ENCODE measurements at places on chromosomes 16 and 17. TPM values are rescaled to one million over a fixed set of nuclear protein-coding genes. Genes with fewer than 3 reads are reported as not detected.

GRCh38 chr16:21339941-21340340 lies 61.9 kb upstream of the CRYM start:
- no peaks in the 10 kb centered on the region for H3K4me1 ChIP-seq
- no peak overlapping the region for H3K27ac ChIP-seq
- DNase-seq: no peak
- no peaks in the 10 kb centered on the region for H3K36me3 ChIP-seq
- H3K4me3 ChIP-seq: no peak overlapping the region

Gene JPH3
- 0.08 TPM for total RNA-seq

DNA sequence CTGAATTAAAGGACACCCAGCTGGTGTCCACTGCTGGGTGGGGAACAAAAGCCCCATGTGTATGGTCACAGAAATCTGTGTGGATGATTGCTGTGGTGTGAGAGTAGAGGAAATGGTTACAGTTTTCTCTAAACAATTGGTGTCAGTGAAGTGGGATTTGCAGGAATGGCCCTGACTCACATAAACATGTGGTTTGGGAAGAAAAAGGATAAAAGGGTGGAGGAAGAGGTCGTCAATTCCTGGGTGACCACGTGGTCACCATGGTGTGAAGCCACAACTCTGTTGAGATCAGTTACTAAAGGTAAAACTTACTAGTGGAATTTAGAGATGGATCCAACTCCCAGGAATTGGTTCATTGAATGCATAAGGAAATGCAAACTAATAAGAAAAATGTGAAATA lies 3.6 kb upstream of the TUBG2 start:
- no peak for DNase-seq
- no peak overlapping the region for H3K4me3 ChIP-seq
- peaks cover 2% of the 10 kb centered on the region for H3K36me3 ChIP-seq
- H3K27me3 ChIP-seq: peaks cover 34% of the 10 kb centered on the region

DNA sequence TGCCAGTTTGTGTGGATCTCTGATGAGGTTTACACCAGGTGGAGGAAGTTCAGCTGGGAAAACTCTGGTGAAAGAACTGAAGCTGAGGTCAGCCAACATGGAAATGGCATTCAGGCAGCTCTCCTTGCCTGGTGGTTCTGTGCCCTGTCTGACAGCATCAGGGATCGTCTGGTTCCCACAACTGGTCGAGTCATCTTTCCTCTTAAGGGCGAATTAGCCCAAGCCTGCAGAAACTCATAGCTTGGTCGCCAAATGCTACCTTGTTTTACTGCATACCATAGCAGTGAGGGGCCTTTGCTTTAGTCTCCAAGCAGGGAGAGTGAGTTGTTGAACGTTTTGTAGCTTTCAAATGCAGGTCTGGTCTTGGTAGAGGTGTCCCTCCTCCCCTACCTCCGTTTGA lies 7.2 kb downstream of the PLCG2 start:
- DNase-seq: no peak
- H3K4me1 ChIP-seq: no peaks in the 10 kb centered on the region
- no peaks in the 10 kb centered on the region for H3K36me3 ChIP-seq
- peaks cover 26% of the 10 kb centered on the region for H3K27me3 ChIP-seq

GRCh38 chr17:29256735-29257466 lies 10.2 kb downstream of the CRYBA1 start:
- H3K36me3 ChIP-seq: no peaks in the 10 kb centered on the region
- H3K4me3 ChIP-seq: no peak overlapping the region
- H3K27ac ChIP-seq: peak overlapping the region; percentile 84

Gene ASPSCR1
- total RNA-seq: 40.1 TPM

DNA sequence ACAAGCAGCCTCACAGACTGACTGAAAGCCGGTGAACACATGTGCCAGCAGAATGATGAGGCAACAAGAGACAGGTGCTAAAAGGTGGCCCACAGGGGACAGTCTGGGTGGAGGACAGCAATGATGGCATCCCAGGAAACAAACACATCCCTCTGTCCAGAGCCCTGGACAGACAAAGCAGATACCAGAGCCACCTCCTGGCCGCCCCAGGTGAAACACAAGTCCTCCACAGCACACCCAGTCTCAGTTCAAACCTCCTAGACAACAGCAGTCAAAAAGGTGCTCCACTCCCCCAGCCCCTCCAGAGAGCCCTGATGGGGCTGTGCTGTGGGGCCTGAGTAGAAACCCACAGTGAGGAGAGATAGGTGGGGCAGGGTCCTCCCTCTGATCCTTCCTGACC lies 20.3 kb upstream of the CDH5 start:
- H3K4me3 ChIP-seq: no peak overlapping the region
- H3K36me3 ChIP-seq: no peaks in the 10 kb centered on the region
- H3K27me3 ChIP-seq: peaks cover 79% of the 10 kb centered on the region
- H3K4me1 ChIP-seq: peaks cover 2% of the 10 kb centered on the region
- H3K27ac ChIP-seq: no peak overlapping the region

GRCh38 chr17:7405350-7406234 lies 1.7 kb upstream of the TMEM256 start:
- peaks cover 2% of the 10 kb centered on the region for H3K36me3 ChIP-seq
- peaks cover 25% of the 10 kb centered on the region for H3K4me1 ChIP-seq
- peak overlapping the region; percentile 78 for H3K27ac ChIP-seq

GRCh38 chr16:67104061-67104460 lies 5.7 kb upstream of the PHAF1 start:
- DNase-seq: no peak
- H3K36me3 ChIP-seq: no peaks in the 10 kb centered on the region
- no peaks in the 10 kb centered on the region for H3K27me3 ChIP-seq
- H3K4me3 ChIP-seq: no peak overlapping the region

DNA sequence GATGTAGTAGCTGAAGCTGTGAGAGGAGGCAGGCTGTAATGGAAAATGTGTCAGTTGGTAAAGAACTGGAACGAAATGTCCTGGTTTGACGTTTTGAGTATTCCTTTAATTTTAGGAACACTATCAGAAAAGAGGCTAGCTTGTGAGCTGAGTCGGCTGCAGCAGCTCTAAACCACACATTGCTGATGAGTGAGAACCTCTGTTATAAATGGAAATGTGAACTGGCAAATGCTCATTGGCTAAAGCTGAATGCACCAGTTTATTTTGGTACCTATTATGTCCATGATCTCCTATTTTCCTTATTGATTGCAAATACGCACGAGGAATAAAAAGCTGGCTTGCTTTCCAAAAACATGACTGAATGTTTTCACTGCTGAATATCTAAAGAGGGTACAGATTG lies 11.0 kb upstream of the WIPI1 start:
- H3K27me3 ChIP-seq: peaks cover 24% of the 10 kb centered on the region
- no peak overlapping the region for H3K4me3 ChIP-seq
- no peak overlapping the region for H3K27ac ChIP-seq
- DNase-seq: no peak

DNA sequence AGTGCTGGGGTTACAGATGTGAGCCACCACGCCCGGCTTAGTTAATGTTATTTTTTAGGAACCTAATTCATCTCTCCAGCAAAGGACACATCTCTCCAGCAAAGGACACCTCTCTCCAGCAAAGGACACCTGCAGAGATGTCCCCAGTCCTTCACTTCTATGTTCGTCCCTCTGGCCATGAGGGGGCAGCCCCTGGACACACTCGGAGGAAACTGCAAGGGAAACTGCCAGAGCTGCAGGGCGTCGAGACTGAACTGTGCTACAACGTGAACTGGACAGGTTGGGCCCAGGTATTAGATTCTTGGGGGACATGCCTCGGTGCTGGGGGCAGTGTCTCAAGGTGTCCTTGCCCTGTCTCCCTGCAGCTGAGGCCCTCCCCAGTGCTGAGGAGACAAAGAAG lies 4.7 kb downstream of the PFAS start:
- H3K27me3 ChIP-seq: no peaks in the 10 kb centered on the region
- H3K27ac ChIP-seq: peak overlapping the region; percentile 2
- DNase-seq: no peak
- H3K4me3 ChIP-seq: no peak overlapping the region
- H3K36me3 ChIP-seq: no peaks in the 10 kb centered on the region
- H3K4me1 ChIP-seq: peaks cover 19% of the 10 kb centered on the region

Gene BAIAP3
- total RNA-seq: 11.8 TPM

- H3K36me3 ChIP-seq: no peaks in the 10 kb centered on the region
- H3K4me3 ChIP-seq: peak overlapping the region; percentile 73
- no peak for DNase-seq
- H3K27me3 ChIP-seq: no peaks in the 10 kb centered on the region
- peaks cover 62% of the 10 kb centered on the region for H3K4me1 ChIP-seq
- peak overlapping the region; percentile 96 for H3K27ac ChIP-seq
Observed at GRCh38 chr16:66524601-66525164, 25.2 kb downstream of the TK2 start.

Gene FGF11
- 2.6 TPM for total RNA-seq

DNA sequence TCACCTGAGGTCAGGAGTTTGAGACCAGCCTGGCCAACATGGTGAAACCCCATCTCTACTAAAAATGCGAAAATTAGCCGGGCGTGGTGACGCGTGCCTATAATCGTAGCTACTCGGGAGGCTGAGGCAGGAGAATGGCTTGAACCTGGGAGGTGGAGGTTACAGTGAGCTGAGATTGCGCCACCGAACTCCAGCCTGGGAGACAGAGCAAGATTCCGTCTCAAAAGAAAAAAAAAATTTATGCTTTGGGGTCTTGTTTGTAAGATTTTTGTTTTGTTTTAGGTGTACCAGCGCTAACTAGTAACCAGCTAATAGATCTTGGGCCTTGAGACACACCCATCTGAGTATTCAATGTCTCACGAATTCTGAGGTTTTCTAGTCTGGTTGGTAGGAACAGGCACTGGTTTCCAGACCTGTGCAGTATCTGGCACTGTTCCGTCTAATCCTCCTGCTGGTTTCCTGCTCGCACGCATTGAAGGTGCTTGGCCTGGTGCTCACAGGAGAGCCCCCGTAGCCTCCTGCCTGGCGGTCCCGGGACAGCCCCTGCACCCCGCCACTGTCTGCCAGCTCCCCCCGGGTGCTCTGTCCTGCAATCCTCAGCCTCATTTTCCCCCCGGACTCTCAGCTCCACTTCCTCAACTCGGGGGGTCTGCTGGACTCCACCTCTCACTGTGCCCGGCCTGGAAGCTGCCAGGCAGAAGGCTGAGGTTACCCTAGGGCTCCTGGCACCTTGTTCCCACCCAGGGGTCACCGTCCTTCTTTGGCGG lies 10.6 kb upstream of the DUS1L start:
- DNase-seq: no peak
- peak overlapping the region; percentile 71 for H3K27ac ChIP-seq
- peak overlapping the region; percentile 5 for H3K4me3 ChIP-seq
- H3K4me1 ChIP-seq: peaks cover 2% of the 10 kb centered on the region
- H3K36me3 ChIP-seq: no peaks in the 10 kb centered on the region

DNA sequence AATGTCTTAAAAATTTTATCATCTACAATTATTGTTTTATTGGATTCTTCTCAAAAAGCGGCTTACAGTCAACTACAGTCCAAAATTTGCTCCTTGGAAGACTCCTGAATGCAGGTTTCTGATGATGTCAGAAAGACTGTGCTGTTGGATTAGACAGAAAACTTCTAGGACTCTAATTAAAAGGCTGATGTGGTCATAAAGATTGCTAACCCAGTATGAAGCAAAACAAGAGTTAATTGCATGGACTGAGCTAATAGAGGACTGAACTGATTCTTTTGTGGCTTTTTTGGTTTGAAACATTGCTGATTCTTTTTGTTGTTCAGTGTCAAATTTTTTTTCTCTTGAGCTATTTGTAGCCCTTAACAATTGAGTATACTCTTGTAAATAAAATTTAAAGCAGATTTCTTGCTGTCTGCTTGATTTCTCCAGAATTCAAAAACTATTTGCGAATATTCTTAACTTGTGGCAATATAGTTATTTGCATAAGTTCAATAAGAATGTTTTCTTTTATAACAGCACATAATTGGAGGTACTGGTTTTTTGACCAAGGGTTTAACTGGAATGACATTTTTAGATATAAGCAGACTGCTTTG lies 33.1 kb upstream of the LCMT1 start:
- H3K36me3 ChIP-seq: peaks cover 3% of the 10 kb centered on the region
- no peak for DNase-seq
- no peaks in the 10 kb centered on the region for H3K4me1 ChIP-seq
- peaks cover 7% of the 10 kb centered on the region for H3K27me3 ChIP-seq
- no peak overlapping the region for H3K27ac ChIP-seq
- H3K4me3 ChIP-seq: no peak overlapping the region

- no peaks in the 10 kb centered on the region for H3K36me3 ChIP-seq
- H3K4me3 ChIP-seq: no peak overlapping the region
- DNase-seq: no peak
- H3K4me1 ChIP-seq: no peaks in the 10 kb centered on the region
- no peaks in the 10 kb centered on the region for H3K27me3 ChIP-seq
- no peak overlapping the region for H3K27ac ChIP-seq
Observed at GRCh38 chr17:32688221-32688620, 188.7 kb downstream of the MYO1D start.

DNA sequence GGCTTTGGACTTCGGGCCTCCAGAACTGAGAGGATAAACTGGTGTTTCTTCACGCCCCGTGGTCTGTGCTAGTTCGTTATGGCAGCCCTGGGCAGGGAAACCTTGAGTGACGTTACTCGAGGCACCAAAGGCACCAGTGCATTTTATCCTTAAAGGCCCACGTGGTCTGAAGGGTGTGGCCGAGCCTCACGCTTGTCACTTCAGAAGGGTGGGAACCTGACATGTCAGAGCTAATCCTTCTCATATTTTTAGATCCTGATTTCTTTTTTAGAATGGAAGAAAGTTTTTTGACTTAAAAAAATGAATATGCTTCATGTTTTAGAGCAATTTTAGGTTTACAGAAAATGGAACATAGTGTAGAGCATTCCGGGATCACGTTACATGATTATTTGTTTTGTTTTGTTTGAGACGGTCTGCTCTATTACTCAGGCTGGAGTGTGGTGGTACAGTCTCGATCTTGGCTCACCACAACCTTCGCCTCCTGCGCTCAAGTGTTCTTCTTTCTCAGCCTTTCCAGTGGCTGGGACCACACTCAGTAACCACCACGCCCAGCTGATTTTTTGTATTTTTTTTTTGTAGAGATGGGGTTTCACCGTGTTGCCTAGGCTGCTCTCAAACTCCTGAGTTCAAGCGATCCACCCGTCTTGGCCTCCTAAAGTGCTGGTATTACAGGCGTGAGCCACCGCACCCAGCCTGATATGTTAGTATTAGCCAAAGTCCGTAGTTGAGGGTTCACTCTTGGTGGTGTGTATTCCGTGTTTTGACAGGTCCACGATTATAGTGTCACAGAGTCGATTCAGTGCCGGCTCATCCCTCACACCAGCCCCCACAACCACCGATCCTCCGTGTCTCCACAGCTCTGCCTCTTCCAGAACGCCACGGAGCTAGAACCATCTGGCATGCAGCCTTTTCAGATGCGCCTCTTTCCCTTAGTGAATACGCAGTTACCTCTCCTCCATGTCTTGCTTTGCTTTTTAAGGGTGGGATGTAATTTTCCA lies 47.9 kb downstream of the RAB11FIP3 start:
- peak overlapping the region; percentile 49 for H3K4me3 ChIP-seq
- H3K36me3 ChIP-seq: no peaks in the 10 kb centered on the region
- peaks cover 3% of the 10 kb centered on the region for H3K4me1 ChIP-seq
- no peaks in the 10 kb centered on the region for H3K27me3 ChIP-seq

Gene MED31
- total RNA-seq: 32.9 TPM

Gene TMEM92
- total RNA-seq: not detected

GRCh38 chr17:82092094-82092586 lies 5.9 kb downstream of the FASN start:
- no peak overlapping the region for H3K27ac ChIP-seq
- no peaks in the 10 kb centered on the region for H3K27me3 ChIP-seq
- H3K4me3 ChIP-seq: no peak overlapping the region
- H3K4me1 ChIP-seq: peaks cover 5% of the 10 kb centered on the region
